ENCODE measurements at places on chromosomes 11 and 22.

DNA sequence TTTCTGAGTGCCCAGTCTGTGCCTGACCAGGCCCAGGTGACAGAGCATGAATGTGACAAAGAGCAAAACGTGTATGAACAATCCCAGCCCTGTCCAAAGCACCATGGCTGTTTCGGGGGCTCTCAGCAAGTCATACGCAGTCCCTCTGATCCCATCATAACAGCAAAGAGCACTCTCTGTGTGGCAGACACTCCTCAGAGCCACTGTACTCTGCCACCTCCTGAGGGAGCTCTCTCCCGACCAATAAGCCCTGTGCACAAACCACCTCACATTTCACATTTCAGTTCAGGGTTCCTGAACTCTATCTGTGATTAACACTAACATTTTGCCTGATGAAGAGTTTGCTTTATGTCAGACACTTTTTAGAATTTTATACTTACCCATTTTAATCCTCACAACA, 6.6 kb downstream of the DGCR2 start:
- DNase-seq = no peak

GRCh38 chr11:16117989-16118756, 238.2 kb downstream of the SOX6 start:
- no peak for DNase-seq

- no peak for DNase-seq
Observed at GRCh38 chr11:66953081-66953833, 4.9 kb downstream of the PC start.

- DNase-seq = no peak
Observed at GRCh38 chr11:109590782-109591181, 168.8 kb downstream of the C11orf87 start.

- no peak for DNase-seq
Observed at GRCh38 chr11:44127130-44127529, 31.7 kb downstream of the EXT2 start.

DNA sequence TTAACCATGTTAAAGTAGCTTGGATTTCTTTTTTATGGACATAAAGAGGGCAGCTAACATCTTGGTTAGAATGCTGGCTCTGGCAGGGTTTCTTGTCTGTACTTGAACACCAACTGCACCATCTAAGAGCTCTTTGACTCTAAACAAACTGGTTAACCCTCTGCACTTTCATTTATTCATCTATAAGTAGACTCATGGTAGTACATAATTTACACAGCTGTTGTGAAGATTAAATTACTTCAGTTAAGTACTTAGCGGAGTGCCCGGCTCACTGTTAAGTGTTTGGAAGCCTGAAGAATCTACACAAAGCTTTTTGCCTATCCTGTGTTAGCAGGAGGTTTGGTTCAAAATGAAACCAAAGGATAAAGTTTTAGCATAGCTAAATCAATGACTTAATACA, 846.2 kb upstream of the API5 start:
- no peak for DNase-seq

- DNase-seq = peak; percentile 84
Observed at GRCh38 chr11:69638941-69639681, 1.8 kb upstream of the CCND1 start.

GRCh38 chr22:46934746-46935491, 172.5 kb downstream of the TBC1D22A start:
- no peak for DNase-seq

DNA sequence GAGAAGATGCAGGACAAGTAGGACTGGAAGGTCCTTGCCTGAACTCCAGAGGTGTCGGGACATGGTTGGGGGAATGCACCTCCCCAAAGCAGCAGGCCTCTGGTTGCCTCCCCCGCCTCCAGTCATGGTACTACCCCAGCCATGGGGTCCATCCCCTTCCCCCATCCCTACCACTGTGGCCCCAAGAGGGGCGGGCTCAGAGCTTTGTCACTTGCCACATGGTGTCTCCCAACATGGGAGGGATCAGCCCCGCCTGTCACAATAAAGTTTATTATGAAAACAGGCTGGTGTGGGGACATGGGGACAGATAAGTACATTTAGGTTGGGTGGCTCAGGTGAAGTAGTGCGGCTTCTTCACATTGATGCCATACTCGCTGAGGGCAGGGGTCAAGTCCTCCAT, 1.4 kb downstream of the TAF10 start:
- no peak for DNase-seq

DNA sequence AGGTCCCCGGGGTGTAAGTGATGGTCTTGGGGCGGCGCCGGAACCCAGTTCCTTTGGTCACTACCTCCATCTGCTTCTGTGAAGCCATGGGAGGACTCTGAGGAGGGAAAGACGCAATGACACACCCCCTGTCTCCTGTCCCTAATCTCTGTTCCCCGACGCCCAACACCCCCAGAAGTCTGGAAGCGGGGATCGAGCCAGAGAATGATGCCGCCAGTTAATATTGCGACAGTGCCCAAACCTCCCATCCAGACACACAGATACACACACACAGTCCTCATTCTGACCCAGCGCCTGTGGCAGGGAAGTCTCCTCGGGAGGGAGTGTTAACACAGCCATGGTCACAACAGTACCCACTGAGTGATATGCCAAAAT, 352 bp downstream of the C22orf23 start:
- DNase-seq = peak; percentile 22

GRCh38 chr11:4134806-4135205, 40.2 kb downstream of the RRM1 start:
- DNase-seq = no peak

DNA sequence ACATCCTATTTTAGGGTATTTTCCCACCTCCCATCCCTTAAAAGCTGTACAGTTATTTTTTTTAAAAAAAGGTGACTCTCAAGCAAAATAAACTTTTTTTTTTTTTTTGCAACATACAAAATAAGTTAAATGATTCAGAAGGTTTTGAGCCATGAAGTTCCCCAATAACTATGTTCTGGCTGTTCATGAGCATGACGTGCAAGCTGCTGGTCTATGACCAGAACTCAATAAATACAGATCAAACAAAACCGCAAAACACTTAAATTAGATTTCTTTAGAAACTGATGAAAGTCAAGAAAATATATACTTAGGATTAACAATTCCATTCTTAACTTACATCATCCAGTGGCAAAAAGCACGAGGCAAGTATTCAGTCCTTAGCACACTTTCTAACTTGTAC, 24.1 kb upstream of the CLNS1A start:
- no peak for DNase-seq

DNA sequence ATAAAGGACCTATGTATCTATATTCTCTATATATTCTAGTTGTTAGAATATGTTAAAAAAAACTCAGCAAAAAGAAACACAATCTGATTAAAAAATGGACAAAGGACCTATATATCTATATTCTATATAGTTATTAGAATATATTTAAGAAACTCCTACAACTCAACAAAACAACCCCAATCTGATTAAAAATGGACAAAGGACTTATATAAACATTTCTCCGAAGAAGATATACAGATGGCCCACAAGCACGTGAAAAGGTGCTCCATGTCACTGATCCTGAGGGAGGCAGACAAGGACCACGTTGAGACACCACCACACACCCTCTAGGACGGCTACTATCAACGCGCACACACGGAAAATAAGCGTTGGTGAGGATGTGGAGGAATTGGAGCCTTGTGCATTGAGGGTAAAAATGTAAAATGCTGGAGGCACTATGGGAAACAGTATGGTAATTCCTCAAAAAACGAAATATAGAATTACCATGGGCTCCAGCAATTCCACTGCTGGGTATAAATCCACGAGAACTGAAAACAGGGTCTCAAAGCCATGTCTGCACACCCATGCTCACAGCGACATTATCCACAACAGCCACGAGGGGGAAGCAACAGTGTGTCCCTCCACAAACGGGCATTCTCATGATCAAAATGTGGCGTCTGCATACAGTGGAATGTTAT, 22.7 kb downstream of the YPEL1 start:
- DNase-seq = peak; percentile 79

DNA sequence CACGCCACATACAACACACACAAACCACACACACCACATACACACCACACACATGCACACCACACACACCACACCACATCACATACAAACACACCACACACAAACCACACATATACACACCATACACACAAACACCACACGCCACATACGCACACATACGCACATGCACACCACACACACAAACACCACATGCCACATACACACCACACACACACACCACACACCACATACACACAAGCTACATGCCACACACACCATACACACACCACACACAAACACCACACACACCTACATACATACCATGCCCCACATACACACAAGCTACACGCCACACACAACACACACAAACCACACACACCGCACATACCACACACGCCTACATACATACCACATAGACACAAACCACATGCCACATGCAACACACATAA, 15.7 kb upstream of the TH start:
- DNase-seq = no peak

DNA sequence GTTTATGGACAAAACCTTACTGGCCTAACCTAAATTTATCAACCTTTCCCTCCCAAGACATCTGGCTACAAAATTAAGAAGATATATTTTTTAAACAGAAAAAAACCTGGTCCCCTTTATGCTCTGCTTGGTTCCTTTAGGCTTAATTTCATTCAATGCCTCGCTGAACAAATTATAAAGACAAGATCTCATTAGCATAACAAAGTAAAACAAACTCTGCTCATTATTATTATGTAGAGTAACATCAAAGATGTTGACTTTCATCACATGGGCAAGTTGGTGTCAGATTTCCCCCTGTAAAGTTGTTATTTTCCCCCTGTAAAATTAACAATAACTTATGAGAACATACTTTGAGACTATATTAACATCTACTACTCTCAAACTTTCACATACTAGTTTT, 11.0 kb downstream of the RRAS2 start:
- no peak for DNase-seq

DNA sequence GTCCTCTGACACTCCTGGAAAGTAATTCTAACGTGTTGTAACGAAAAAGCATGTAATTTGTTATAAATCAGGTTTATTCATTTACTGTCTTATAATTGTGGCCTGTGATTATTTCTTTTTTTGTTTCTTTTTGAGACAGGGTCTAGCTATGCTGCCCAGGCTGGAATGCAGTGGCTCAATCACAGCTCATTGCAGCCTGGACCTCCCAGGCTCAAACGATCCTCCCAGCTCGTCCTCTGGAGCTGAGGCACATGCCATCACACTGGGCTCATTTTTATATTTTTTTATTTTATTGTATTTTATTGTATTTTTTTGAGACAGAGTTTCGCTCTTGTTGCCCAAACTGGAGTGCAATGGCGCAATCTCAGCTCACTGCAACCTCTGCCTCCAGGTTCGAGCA, 15.9 kb downstream of the DENND5A start:
- no peak for DNase-seq

DNA sequence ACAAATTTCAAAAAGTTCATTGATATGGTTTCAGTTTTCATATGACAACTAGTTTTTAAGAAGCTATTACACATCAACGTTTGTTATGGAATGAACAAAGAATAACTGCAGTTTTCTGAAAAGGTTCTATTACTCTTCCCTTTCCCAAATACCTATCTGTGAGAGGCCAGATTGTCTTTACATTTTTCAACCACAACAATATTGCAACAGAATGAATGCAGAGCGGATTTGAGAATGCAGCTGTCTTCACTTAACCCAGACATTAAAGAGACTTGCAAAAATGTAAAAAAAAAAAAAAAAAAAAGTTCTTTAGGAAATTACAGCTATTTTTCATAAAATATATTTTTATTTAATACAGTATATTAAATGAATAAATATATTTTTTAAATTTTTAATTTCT, 250.8 kb downstream of the DDX10 start:
- DNase-seq = no peak

GRCh38 chr11:109838026-109838425, 255.2 kb upstream of the ZC3H12C start:
- no peak for DNase-seq

DNA sequence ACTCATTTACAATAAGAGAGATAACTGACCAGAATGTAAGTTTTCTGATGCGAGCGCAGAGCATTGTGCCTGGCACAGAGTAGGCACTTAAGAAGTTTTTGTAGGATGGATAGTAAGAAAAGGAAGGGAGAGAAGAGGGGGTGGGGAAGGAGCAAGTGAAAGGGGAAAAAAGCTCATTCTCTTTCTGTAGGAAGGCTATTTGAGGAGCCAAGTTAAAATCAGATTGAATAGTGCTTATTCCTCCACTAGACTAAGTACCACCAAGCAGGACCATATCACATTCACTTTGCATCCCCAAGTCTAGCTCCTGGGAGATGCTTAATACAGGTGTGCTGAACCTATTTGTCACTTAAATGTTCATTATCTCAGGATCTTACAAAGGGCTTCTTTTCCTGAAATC, 14.1 kb upstream of the CRKL start:
- no peak for DNase-seq

DNA sequence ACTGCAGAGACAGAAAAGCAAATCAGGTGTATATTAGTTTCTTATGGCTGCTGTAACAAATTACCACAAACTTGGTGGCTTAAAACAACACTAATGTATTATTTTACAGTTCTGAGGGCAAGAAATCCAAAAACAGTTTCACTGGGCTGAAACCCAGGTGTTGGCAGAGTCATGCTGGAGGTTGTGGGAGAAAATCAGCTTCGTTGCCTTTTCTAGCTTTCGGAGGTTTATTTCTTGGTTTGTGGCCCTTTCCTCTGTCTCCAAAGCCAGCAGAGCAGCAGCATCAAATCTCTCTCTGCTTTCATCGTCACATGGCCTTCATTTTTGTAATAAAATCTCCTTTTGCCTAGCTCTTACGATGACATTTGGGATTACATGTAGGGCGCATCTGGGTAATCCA, 33.0 kb upstream of the OR6M1 start:
- DNase-seq = no peak

DNA sequence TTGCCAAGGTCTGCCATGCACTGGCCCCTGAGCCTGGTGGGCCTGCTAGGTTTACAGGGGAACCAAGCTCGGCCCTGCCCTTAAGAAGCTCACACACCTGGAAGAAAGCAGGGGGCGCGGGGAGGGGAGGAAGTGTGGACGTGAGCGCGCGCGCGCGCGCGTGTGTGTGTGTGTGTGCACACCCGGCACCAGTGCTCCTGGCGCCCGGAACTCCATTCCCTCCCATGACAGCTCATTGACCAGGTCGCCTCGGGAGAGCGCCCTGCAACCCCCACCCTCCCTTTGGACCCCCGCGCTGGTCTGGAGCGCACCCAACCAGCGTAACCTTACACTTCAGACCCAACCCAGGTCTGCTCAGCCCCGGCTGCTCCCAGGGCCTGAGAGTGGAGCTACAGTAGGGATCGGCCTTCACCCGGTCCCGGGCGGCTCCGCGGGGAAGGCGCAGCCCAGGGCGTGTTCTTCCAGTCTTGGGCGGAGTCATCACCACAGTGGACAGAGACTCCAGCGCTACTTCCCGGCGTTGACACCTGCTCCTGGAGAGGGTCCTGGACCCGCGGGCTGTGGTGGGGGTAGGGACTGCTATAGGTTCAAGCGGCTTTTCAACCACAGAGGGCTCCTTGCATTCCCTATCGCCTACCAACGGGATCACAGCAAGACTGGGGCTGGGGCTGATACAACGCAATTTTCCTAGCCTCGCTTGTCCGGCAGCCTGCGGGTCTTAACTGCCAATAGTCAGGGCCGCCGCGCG, 1.5 kb downstream of the GALNT18 start:
- peak; percentile 50 for DNase-seq

DNA sequence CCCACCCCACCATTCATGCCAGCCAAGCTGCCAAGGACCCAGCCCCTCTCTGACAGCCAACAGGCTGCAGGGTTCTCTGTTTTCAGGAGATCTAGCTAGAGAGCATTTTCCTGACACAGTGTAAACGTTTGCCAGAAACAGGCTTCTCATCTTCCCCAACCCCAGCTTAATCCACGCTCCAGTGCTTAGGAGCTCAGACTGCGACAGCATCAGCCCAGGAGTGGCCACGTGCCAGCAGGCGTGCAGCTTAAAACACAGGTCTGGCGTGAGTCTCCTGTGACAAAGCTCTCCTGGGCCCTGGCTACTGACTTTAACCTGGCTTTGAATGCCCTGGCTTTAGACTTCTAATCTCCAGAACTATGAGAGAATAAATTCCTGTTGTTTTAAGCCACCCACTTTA, 66.6 kb downstream of the GALNT18 start:
- peak; percentile 25 for DNase-seq

All from iPS-NIHi11 (cell line).